ENCODE measurements at places on chromosomes 13 and 19. TPM values are rescaled to one million over a fixed set of nuclear protein-coding genes. Genes with fewer than 3 reads are reported as not detected.
A peak's percentile ranks its signal among the peaks of the same experiment; 100 is the strongest.

GRCh38 chr13:93318534-93319254 is 92.1 kb downstream of the GPC6 start:
- DNase-seq: no peak

GRCh38 chr19:34428549-34429285 is 536 bp downstream of the UBA2 start:
- peak; percentile 17 for DNase-seq

DNA sequence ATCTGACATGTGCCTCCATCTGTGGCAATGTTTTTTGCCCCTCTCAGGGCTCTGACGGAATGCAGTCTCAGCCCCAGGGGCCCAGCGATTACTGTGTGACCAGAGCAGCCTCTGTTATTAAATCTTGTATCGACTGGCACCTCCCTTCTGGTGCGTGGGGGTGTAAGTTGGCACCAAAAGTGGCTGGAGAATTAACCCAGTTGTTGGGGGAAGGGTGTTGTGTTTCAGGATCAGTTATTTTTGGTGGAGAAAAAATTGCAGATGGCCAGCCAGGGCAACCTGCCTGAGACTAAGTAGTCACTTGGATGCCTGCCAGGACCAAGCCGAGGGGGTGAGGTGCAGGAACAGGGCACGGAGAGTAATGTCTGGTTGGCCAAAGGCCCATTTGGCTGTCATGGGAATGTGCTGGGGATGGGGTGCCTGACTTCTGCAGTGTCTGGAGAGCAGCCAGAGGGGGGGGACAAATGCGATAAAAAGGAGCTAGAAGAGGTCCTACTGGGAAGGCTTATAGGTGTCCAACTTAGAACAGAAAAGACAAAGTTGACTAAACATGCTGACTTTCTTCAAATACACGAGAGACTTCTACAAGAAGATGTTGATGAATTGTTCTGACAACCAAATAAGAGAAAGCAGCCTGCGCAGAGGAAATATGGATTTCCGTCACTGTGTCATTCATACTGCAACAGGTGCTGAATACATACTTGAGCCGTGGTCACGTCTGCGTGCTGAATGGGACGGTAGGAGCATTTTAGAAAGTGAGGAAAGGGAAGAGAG is 69.8 kb downstream of the SIAH3 start:
- DNase-seq: peak; percentile 72

- DNase-seq: no peak
Measured at GRCh38 chr19:50602089-50602422, 33.8 kb upstream of the LRRC4B start.

Gene ZNF415
- 5.1 TPM for polyA plus RNA-seq

Gene FPR2
- polyA plus RNA-seq: 0.29 TPM
